ENCODE measurements at places on chromosomes 2 and 18.

GRCh38 chr18:70284976-70285620 is 3.7 kb upstream of the SOCS6 start:
- DNase-seq: no peak

DNA sequence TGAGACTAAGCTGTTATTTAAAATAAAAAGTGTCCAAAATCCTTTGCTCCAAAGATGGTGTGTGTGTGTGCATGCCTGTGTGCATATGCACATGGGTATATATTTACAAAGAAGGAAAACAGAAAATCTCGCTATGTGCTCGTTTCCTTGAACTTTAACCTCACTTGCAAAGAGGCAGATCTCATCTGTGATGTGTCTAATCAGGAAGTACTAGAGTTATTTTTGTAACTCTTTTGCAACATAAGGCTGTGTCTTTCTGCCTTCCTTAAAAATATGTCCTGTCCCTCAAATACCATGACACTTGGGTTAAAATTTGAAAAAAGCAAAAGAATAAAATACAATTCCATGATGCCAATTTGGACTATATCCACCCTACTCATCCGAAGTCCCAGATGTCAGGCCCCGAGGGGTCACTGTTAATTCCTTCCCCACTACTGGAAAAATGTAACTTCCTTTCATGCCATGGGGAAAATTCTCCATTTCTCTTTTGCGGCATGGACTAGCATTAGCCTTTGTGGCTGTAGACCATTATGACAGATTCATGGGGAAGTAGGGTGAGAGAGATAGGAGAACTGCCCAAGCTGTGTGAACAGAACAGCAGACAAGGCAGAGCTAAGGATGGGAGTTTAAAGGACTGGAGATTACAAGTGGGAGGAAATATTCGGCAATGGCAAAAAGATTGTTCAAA is 191.3 kb downstream of the MYO1B start:
- no peak for DNase-seq

- no peak for DNase-seq
These were observed 3.8 kb downstream of the HNRNPLL start for GRCh38 chr2:38598991-38599295.

- no peak for DNase-seq
These were observed 1065.1 kb upstream of the NRXN1 start for GRCh38 chr2:52097071-52097470.

DNA sequence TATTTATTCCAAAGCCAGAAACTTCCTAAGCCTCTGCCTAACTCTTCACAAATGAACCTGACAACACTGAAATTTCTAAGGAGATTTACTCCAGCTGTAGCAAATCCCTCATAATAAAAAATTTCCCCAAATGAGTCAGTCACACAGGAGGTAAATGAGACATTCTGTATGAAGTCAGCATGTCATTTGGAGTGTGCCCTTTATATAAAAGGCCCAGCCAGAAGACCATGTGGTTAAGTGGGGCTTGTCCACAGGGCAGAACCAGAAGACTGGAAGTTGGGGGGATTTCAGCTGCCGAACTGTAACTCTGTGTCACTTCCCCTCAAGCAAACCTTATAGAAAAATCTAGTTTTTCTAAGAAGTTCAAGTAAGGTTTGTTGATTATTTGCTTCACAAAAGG is 30.2 kb downstream of the NRP2 start:
- DNase-seq: no peak

DNA sequence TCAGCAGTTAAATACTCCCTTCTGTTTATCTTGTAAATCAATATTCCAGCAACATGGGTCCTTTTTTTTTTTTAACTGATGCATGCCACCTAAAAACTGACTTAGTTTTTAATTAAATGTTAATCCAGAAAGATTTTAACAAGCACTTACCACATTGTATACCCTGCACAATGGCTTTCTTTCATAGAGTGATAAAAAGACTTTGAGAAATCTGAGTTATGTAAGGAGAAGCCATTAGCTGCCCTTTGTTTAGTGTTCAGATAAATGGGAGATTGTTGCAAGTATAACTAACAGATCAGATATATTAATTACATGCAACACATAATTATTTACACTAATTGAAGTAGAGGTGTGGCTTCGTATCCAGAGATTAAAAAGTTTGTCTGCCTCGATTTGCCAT is 22.7 kb upstream of the NFATC1 start:
- no peak for DNase-seq

DNA sequence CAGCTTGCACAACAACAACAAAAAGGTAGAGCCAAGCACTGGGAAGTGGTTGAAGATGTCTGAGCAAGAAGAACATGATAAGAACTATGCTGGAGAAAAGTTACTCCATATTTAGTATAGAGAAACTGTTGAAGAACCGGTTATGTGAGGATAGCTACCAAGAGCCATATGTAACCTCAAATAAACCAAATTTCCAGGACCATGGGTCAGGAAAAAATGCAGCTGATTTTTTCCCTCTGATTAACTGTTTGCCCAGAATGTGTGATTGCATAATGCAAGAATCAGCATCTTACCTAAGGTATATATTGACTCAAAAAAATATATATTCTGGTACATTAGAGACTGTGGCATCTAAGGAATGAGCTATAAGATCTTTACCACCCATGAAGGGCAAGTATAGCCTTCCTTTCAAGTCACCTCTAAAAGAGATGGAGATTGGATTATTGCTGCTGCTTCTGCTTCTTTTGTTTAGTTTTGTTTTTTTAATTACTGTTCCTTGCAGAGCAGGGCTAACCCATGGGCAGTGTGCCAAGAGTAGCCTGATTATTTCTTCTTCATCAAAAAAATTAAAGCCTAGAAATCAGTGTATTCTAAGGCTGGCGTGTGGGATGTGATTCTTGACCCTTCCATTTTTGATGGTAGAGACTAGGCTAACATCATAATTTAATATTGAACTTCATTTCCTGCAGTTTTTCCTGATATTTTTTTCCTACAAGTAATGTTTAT is 76.9 kb upstream of the MAP3K20 start:
- DNase-seq: no peak

- DNase-seq: no peak
These were observed 4.9 kb downstream of the TM4SF20 start for GRCh38 chr2:227374158-227374557.

- no peak for DNase-seq
These were observed 301.0 kb upstream of the HS6ST1 start for GRCh38 chr2:128619471-128620325.

GRCh38 chr18:1564793-1565192 is 660.1 kb downstream of the ADCYAP1 start:
- no peak for DNase-seq

- DNase-seq: no peak
These were observed 52.2 kb upstream of the UGP2 start for GRCh38 chr2:63789338-63790020.

DNA sequence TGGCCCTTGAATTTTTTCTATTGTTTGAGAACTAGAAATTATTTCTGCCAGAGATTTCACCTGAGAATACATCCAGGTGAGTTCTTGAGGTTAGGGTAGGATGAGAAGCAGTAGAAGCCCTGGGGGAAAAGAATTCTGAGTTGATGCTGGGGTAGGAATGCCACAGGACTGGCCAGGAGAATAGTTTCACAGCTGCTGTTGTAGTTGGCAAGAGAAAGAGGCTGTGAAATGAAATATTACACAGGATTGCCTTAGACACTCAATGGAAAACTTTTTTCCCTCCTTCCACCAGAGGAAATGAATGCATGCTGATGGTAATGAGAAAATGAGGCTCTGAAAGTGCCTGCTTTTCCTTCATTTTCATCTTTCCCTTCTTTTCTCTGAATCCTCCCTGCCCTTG is 54.6 kb downstream of the PRKCE start:
- DNase-seq: no peak

GRCh38 chr2:95071856-95072255 is 46.3 kb downstream of the MAL start:
- no peak for DNase-seq

GRCh38 chr18:21831413-21831831 is 90.8 kb downstream of the MIB1 start:
- no peak for DNase-seq

DNA sequence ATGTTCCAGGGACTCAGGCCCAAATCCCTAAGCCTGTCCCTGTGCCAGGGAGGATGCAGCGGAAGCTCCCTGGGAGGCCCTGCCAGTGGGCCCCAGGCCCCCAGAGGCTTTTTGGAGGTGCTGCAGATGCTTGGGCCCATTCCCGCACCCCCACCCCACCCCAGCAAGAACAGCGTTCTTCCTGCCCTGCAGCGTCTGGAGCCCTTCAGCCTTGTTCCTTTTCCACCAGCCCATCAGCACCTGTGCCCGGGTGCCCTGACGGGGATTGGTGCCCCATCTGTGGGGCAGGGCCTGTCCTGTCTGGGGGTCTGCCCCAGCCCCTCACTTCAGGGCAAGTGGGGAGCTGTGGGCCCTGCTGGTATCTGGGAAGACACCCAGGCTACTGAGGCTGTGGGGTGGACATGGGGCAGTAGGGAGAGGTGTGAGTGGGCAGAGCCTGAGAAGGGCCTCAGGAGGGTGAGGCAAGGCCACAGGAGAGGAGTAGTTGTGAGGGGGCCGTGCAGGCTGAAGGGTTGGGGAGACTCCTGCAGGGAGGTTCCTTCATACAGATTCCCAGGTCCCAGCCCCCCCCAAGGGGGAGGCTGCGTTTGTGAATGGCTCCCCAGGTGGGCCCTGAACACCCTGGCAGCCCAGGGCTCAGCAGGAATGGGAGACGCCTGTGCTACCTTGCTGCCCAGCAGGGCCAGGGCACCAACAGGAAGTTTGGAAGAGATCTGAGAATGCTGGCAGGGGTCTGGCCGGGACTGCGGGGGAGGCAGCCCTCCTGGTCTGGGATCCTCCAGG is 2.4 kb downstream of the RNPEPL1 start:
- DNase-seq: no peak

GRCh38 chr2:176118601-176119339 is 2.2 kb downstream of the HOXD10 start:
- no peak for DNase-seq

DNA sequence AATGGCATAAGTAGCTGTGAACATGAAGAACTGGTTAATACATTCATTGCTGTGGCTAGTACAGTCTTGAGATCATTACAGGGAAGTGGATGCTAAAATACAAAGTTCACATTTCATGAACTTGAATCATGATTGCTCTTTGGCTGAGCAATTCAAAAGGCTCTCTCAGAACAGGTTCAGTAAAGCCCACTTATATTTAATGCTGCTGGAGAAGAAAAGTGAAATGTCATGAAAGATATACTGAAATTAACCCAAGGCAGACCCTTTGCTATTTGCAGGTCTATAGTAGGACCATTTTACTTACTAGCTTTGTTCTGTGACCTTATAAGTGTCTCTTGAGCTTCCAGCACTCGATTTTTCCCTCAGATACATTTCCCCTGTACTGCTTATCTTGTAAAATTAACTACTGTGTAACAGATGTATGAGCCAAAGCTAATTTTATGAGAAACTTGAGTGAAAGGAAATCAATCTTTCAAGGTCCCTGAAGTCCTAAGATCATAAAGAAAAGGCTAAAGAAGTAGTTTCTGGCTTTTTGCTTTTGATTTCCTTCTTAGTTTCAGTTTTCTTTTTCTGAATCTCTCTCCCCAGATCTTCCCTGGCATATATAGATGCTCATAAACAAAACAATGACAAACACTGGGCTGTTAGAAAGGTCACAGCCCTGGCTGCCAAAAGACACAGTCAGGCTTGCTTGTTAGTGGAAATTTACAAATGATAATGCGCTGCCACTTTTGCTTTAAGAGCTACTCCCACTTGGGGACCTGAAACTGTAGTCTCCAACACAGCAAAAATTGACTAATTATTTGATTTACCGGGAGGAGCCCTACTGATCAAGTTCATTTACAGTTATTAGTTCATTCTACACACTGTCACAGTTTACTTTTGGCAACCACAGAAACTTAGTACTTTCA is 132.7 kb upstream of the XPO1 start:
- no peak for DNase-seq

GRCh38 chr18:40769786-40770185 is 1185.2 kb upstream of the PIK3C3 start:
- DNase-seq: no peak

DNA sequence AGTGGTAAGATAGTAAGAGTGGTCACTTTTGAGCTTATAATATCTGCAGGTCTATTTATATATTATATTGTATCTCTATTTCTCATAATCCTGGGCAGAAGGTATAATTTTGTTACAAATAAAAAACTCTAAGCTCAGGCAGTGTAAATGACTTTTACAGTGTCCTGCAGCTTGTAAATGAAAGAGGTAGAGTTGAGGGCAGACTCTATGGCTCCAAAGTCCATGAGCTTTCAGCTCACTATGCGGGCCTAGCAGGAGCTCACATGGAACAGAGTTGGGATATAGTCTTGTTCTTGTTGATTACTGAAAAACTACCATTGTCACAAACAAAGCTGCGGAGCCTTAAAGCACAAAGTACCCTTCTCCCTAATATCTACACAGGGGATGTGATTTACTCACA is 361.4 kb downstream of the LNPK start:
- no peak for DNase-seq

- DNase-seq: peak; percentile 32
These were observed 27.2 kb downstream of the CLUL1 start for GRCh38 chr18:623761-624620.

DNA sequence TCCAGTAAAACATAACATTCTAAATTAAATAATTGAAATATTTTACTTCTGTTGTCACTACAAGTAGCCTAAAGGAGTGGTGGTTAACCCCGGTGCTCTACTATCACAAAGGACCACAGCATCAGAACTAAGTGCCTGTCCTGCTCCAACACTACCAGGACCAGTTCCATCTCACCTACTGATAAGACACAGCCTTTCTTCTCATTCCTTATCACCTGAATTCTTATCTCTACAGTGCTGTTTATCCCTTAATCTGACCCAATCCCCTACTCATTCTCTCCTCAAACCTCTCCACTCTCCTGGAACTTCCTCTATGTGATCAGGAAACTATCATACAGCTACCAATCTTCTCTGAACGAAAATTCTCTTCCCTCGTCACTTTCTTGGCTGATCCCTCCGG is 80.2 kb downstream of the ITSN2 start:
- DNase-seq: no peak

DNA sequence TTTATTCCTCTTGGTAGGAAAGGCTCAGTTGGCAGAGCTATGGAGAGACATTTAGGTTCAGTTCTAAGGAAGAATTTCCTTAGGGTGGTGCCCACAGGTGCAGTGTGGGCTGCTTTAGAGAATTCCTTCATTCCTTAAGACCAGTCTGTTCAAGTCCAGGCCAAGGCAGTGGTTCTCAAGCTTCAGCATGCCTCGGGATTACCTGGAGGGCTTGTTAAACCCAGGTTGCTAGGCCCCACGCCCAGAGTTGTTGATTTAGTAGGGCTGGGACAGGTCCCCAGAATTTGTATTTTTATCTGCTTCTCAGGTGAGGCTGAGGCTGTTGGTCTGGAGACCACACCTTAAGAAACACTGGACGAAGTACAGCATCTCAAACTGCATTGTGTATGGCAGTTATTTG is 68.9 kb downstream of the CERS6 start:
- DNase-seq: no peak
